ENCODE measurements at places on chromosomes 2 and 18. TPM values are rescaled to one million over a fixed set of nuclear protein-coding genes. Genes with fewer than 3 reads are reported as not detected.

TMEFF2 gene
- not detected for total RNA-seq

CABLES1 gene
- 6.9 TPM for total RNA-seq

GREB1 gene
- total RNA-seq, result 7.6 TPM

LYPD6 gene
- total RNA-seq, result 0.63 TPM

SPP2 gene
- not detected for total RNA-seq

SULT1C2 gene
- total RNA-seq, result not detected

- no peak overlapping the region for H3K27ac ChIP-seq
- DNase-seq, result no peak
- peak overlapping the region; percentile 83 for H3K4me3 ChIP-seq
- H3K27me3 ChIP-seq, result no peaks in the 10 kb centered on the region
- H3K36me3 ChIP-seq, result no peaks in the 10 kb centered on the region
- peaks cover 37% of the 10 kb centered on the region for H3K4me1 ChIP-seq
Observed at GRCh38 chr2:190409616-190410015, 1.5 kb downstream of the MFSD6 start.

DNA sequence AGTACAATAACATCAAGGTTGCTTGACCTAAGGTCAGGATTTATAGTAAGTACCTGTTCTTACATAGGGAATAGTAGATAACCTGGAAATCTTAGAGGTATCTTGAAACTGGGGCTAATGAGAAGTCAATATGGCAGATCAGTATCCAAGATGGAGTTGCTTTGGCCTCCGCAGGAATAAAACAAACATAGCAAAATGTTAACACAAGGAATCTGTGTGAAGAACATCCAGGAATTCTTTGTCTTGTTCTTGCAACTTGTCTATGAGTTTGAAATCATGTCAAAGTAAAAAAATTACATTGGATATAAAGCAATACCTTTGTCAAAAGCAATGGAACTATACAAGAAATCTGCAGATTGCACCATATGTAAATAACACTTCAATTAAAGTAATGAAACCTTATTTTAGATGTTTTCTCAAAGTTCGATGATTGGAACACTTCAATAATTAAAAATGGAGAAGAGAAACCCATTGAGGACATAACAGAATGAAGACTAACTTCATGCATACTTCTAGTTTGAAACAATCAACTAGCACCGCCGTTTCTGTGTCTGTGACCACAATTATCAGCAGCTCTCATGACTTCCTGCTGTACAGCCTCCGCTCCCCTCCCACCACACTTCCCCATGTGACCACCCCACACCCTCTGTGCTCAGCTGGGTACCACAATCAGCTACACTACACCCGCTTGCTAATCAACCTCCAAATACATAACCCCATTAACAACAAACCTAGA lies 27.6 kb downstream of the C2orf76 start:
- no peaks in the 10 kb centered on the region for H3K36me3 ChIP-seq
- no peak overlapping the region for H3K27ac ChIP-seq
- H3K4me1 ChIP-seq, result no peaks in the 10 kb centered on the region

DNA sequence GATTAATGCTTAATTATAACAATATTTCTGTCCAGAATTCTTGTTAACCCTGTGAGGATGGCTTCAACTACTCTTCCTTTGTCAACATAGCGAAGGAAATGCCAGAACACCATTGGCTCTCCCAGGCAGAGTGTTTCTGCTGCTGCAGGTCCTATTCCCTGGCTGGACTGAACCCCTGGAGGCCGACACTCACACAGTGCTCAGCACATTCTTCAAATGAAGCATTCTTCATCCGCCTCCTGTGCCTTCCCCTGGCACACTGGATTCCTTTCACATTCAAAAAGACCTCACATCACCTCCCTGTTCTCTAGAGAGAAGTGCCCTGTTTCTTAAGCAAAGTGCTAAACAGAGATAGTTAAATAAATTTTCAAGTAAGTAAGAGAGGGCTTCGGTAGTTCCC lies 187.3 kb upstream of the MSH6 start:
- no peaks in the 10 kb centered on the region for H3K4me1 ChIP-seq
- no peak for DNase-seq
- H3K27ac ChIP-seq, result no peak overlapping the region
- no peaks in the 10 kb centered on the region for H3K27me3 ChIP-seq
- no peak overlapping the region for H3K4me3 ChIP-seq

- no peaks in the 10 kb centered on the region for H3K27me3 ChIP-seq
- H3K27ac ChIP-seq, result no peak overlapping the region
- no peak for DNase-seq
- H3K4me1 ChIP-seq, result peaks cover 9% of the 10 kb centered on the region
Observed at GRCh38 chr2:187575751-187576067, 21.5 kb upstream of the TFPI start.

DNA sequence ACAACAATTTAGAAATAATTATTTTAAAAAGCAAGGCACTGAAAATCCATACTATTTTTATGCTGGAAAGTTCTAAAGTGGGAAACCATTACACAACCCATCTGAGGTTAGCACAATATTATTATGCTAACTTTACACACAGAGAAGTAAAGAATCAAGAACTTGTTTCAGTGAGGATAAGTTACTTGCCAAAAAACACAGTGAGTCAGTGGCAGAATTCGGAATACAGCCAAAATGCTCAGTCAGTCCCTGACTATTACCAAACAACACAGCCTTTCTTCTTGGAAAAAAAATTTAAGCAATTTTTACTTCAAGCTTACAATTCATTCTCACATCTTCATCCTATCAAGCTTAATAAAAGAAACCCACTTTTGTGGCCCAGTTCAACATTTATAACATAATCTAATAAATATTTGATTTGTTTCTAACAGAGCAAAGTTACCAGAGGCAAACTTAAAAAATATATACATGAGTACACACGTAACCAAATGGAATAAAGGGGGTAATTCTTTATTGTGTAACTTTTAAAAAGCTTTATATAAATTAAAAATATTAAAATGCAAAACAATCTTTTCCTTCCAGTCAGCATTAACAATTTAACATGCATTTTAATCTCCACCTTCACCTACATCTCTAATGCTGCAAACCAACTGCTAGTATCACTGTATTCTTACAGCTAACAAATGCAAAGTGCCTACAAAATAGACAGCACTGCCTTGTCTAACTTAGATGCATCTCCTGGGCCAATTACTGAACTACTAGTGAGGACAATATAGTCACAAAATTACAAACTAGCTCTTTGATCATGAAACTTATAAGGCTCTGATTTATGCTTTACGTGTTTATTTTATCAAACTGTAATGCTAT lies 55.2 kb downstream of the CCDC88A start:
- no peak overlapping the region for H3K4me3 ChIP-seq
- no peaks in the 10 kb centered on the region for H3K36me3 ChIP-seq
- no peak overlapping the region for H3K27ac ChIP-seq
- DNase-seq, result peak; percentile 75

DNA sequence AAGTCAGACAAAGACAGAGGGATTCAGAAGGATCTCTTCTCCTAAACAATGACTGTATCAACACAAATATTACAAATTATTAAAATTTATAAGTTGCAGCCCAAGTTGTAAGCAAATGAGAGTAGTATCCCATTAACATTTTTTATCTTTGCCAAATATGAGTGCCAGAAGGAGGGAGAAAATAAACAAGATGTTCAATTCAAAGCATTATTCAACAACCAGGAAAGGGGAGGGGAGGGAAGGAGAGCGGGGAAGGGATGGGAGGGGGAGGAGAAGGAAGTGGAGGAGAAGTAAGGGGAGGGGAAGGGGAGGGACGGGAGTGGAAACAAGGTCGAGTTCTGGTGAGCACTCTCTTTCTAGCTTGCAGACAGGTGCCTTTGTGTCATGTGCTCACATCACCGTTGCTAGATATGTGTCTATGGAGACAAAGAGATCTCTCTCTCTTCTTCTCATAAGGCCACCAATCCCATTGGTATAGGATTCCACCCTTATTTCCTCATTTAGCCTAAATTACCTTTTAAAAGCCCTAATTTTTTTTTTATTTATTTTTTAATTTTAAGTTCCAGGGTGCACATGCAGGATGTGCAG lies 679.6 kb upstream of the CHAC2 start:
- no peak overlapping the region for H3K4me3 ChIP-seq
- no peaks in the 10 kb centered on the region for H3K27me3 ChIP-seq
- no peaks in the 10 kb centered on the region for H3K36me3 ChIP-seq
- H3K4me1 ChIP-seq, result no peaks in the 10 kb centered on the region
- no peak overlapping the region for H3K27ac ChIP-seq

- no peaks in the 10 kb centered on the region for H3K4me1 ChIP-seq
- H3K27me3 ChIP-seq, result no peaks in the 10 kb centered on the region
- no peak overlapping the region for H3K27ac ChIP-seq
- no peaks in the 10 kb centered on the region for H3K36me3 ChIP-seq
- H3K4me3 ChIP-seq, result no peak overlapping the region
Observed at GRCh38 chr2:112880091-112880531, 30.9 kb upstream of the IL37 start.

GRCh38 chr18:73563345-73563744 lies 584.3 kb downstream of the FBXO15 start:
- no peaks in the 10 kb centered on the region for H3K4me1 ChIP-seq
- no peak overlapping the region for H3K27ac ChIP-seq
- no peak overlapping the region for H3K4me3 ChIP-seq
- H3K27me3 ChIP-seq, result no peaks in the 10 kb centered on the region

- no peak overlapping the region for H3K4me3 ChIP-seq
- no peaks in the 10 kb centered on the region for H3K27me3 ChIP-seq
- no peaks in the 10 kb centered on the region for H3K4me1 ChIP-seq
- peak overlapping the region; percentile 19 for H3K27ac ChIP-seq
- DNase-seq, result peak; percentile 60
Observed at GRCh38 chr2:224217962-224218347, 178.9 kb upstream of the SERPINE2 start.

DNA sequence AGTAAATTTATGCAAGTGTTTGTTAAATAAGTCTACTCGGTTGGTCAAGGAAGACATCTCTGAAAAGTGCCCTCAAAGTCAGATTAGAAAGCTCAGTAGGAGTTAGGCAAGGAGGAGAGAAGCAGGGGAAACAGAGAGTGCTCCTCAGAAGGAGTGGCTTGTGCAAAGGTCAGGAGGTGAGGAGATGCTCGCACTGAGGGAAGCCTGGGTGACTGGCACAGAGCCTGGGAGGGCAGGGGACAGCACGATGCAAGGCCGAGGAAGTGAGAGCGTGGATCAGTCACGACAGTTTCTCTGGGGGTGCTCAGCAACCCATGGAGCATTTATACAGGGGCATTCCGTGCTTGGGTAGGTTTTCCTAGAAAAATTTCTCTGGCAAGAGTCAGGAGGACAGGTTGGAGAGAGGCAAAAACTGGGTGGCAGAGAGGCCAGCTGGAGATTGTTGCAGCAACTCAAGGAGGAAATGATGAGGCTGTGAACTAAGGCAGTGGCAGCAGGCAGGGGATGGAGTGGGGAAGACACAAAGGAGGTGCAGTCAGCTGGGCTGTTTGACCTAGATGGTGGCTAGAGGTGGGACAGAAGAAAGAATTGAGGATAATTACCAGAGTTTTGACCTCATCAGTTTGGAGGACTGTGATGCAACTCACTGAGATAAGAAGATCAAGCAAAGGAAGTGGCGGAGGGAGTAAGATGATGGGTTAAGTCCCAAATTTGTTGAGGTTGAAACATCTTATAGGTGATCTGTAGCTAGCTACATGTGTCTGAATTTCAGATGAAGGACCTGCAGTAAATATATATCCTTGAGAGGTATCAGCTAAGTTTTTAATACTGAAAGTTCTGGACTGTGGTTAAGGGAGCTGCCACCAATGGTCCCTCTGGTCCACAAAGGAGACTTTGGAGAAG lies 52.4 kb downstream of the BCL2 start:
- H3K4me1 ChIP-seq, result peaks cover 22% of the 10 kb centered on the region
- DNase-seq, result no peak
- no peak overlapping the region for H3K4me3 ChIP-seq

DNA sequence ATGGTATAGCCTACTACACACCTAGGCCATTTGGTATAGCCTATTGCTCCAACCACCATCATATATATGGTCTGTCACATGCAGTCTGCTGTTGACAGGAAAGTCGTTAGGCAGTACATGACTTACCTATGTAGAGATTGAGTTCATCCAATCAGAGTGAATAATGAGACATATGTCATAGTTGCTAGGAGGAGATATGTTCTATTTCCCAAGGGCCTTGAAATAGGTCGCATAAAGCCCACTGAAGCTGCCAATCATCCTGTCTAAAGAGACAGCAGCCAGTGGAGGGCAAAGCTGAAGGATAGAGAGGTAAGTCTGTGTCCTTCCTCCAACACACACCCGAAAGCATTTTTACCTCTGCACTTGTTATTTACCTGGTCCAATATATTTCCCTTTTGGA lies 263.4 kb downstream of the PTPRM start:
- DNase-seq, result no peak
- no peaks in the 10 kb centered on the region for H3K36me3 ChIP-seq

GRCh38 chr18:42078711-42079110 lies 123.7 kb downstream of the PIK3C3 start:
- DNase-seq, result no peak
- no peak overlapping the region for H3K27ac ChIP-seq
- no peaks in the 10 kb centered on the region for H3K27me3 ChIP-seq
- H3K4me3 ChIP-seq, result no peak overlapping the region

DNA sequence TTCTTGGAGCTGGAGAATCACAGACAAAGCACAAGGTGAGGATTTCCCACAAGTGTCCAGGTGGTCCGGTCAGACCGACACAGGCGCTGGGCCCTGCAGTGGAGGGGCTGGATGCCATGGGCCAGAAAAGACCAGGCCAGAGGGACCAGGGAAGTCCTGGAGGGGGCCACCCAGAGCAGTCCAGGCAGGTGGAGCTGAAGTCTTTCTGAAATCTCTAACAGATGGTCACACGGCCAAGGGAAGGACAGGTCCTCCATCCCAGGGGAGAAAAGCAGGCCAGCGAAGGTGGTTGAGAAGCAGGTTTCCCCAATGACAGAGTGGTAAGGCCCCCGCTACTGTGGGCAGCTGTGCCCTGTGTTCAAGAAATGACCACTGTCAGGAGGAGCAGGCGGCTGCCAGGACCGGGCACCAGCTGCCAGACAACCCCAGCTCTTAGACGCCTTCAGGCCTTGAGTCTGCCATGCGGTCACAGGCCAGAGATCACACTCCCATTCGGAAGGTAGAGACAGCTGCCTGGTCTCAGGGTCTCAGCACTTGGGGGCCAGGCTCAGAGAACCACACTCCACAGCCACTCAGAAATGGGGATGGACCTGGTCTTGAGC lies 25.9 kb downstream of the HS1BP3 start:
- H3K36me3 ChIP-seq, result peaks cover 55% of the 10 kb centered on the region
- H3K4me1 ChIP-seq, result peaks cover 71% of the 10 kb centered on the region
- H3K4me3 ChIP-seq, result no peak overlapping the region
- no peaks in the 10 kb centered on the region for H3K27me3 ChIP-seq
- H3K27ac ChIP-seq, result peak overlapping the region; percentile 97

- H3K4me1 ChIP-seq, result no peaks in the 10 kb centered on the region
- no peaks in the 10 kb centered on the region for H3K27me3 ChIP-seq
- no peaks in the 10 kb centered on the region for H3K36me3 ChIP-seq
- no peak overlapping the region for H3K27ac ChIP-seq
- no peak overlapping the region for H3K4me3 ChIP-seq
Observed at GRCh38 chr2:207681431-207681830, 30.0 kb upstream of the CCNYL1 start.

DNA sequence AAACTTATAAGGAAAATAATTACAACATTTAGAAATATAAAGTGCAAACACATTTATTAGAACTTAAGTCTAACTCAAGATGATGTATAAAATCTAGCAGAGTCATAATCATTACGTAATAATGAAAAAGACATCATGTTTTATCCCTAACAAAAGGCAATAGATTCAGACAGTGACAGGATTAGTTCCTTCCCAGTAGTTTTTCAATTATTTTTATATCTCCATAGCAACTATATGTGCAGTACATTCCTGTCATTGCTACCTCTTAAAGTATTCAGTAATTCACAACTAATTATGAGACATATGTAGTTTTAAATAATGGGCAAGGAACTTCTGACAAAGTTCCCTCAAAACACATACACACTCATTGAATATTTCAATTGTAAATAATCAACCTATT lies 687.9 kb downstream of the CCDC85A start:
- H3K27ac ChIP-seq, result no peak overlapping the region
- no peaks in the 10 kb centered on the region for H3K36me3 ChIP-seq
- no peak for DNase-seq
- H3K4me3 ChIP-seq, result no peak overlapping the region
- no peaks in the 10 kb centered on the region for H3K27me3 ChIP-seq
